ENCODE measurements at places on chromosomes 13 and 19.

DNA sequence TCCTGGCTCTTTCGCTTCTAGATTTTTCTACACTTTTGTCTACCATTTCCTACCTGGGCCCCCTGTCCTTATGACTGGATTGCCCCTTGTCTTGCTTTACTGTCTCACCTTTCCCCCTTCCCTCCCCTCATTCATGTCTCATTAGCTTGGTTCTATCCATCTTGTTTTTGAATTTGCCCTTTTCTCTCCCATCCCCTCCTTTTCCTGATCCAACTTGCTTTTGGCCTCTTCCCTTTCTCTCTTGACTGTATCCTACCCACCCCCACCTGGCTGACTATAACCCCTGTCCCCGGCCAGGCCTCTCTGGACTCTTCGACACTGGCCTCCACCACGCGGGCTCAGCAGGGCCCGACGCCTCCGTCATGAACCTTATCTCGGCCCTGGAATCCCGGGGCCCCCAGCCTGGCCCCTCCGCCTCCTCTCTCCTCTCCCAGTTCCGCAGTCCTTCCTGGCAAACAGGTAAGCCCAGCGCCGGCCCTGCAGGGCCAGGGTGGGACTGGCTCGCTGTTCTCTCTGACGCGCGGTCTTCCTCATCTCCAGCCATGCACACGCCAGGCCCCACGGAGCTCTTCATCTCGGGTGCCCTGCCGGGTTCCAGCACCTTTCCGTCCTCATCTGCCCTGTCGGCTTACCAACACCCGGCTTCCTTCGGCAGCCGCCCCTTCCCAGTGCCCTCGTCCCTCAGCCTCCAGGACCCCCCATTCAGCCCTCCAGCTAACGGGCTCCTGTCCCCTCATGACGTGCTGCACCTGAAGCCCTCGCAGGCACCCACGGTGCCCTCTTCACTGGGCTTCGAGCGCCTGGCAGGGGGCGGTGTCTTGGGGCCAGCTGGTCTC is 3.4 kb downstream of the PRR12 start:
- DNase-seq, result no peak

DNA sequence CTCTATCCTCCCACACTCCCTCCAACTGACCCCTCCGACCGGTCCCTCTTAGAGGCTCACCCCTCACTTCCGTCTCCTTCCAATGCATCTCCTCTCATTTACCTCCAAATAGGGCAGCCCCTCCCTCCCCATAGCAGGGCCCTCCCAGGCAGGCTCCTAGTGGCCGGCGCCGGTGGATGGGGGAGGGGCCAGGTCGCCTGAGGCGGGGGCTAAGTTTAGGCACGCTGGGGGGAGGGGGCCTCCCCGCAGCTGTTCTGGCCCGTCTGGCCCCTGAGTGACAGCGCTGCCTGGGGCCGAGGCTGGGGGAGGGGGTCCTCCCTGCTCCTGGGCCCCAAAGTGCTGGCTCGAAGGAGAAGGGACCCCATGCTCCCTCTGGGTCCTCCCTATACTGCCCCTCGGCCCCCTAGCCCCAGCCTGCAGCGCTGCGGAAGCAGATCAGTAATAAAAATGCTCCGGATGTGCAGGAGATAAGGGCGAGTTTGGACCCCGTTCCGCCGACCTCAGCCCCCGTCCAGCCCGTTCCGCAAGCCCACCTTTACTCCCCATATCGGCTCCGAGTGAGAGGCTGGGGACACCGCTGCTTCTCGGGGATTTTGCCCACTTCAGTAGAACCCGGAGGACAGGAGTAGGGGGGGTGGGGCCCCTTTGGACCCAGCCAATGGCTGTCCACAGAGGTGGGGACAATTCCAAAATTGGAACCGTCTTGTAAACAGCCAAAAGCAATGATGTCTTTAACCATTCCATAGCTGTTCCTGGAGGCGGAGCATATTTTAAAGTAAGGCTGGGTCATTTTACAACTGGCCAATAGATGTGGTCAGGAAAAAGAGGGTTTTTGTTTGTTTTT is 4.0 kb downstream of the RTN2 start:
- DNase-seq, result no peak

DNA sequence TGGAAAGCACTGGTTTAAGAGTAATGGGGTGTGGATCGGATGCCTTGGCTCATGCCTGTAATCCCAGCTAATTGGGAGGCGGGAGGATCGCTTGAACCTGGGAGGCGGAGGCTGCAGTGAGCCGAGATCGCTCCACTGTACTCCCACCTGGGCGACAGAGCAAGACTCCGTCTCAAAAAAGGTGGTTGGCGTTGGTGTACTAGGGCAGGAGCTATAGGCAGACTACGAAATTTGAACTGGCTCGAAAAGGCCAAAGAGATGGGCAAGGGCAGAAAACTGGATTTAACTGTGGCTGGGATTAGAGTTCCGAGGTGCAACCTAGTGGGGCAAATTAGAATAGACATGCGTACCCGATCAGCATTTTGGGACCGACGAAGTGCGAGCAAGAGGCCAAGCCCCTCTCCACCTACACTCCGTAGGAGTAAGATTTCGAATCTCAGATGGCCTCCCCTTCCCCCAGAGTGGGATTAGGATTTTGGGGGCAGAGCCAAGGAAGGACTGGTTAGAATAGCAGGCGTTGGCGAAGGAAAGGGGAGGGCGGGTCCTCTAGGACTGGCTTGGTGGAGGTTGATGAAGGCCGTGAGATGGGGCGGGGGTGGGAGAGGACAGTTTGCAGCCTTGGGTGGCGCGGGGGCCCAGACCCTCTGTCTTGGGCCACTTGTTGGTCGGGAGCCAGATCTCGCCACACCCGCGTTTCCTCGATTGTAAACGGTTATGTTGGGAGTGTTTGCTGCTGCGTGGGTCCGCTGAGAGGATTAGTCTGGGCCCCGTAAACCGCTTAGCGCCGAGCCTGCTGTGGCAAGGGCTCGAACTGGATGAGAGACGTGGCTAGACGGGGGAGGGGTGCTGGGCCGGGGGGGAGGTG is 2.0 kb upstream of the INAFM1 start:
- no peak for DNase-seq

DNA sequence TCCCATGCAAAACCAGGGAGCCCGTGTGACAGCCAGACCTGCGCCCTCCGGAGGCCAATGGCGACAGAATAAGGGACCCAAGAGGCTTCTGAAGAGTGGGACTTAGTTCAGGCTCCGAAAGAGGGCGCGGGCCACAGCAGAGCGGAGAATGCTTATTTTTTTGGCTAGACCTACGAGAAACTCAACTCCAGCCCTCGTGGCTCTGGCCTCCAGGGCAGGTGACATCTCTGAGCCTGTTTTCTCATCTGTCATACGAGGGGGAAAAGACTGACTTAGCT is 23.0 kb downstream of the DPP9 start:
- DNase-seq, result no peak

DNA sequence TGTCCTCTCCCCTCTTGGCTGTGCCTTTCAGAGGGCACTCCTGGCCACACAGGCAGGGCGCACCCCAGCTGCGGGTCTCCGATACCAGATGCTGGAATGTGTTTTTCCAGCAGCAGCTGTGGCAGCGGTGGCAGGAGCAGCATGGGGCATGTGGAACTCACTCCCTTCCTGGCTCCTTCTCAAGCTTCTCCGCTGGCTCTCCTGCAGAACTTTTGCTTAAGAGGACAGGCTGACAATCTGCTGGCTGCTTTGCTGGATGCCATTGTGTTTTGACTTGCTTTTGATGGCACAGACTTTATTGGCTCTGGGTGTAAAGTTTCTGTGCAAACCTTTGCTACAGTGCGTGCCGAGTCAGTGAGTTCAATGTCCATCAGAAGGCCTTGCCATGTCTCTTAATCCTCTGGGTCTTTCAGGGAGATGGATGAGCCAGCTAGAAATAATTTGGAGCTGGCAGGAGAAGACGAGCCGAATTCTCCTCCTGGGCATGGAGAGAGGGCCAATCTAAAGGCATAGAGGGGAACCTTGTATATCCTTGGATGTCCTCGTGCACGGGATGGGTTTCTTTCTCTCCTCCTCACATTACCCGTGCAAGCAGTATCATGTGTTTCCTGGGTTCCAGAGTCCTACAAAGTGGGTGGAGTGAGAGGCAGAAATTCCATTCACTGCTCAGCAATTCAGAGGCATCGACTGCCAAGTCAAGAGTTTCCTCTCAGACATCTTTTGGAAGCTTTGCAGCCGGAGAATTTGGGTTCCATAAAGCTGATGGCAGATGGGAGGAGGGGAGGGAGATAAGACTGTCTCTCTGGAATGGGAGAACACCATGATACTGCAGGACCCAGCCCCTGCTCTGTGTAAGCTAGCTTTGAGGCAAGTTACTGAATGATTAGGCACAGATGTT is 231.2 kb downstream of the FGF9 start:
- DNase-seq, result no peak

- DNase-seq, result no peak
Measured at GRCh38 chr13:51613535-51613934, 29.3 kb downstream of the WDFY2 start.

DNA sequence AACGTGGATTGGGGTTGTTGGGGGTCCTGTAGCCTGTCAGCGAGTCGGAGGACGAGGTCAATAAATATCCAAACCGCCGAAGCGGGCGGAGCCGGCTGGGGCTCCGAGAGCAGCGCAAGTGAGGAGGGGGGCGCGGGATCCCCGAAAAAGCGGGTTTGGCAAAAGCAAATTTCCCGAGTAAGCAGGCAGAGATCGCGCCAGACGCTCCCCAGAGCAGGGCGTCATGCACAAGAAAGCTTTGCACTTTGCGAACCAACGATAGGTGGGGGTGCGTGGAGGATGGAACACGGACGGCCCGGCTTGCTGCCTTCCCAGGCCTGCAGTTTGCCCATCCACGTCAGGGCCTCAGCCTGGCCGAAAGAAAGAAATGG is 754 bp upstream of the SIX5 start:
- no peak for DNase-seq

DNA sequence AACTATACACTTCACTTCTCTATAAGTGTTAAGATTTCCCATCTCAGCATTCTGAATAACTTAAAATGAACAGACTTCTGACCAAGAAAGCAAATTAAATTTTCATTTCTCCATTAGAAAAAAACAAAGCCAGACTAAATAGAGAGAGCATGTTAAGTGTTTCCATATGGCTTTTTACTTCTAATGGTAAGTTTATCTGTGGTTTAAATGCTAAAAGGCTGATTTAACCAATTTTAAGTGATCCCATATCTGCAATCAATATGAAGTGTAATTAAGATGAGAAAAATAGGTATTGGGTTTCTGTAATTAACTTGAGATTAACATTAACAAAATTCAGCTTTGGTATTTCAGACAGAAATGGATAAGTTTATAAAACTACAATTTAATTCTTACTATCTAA is 107.8 kb downstream of the ELF1 start:
- no peak for DNase-seq

GRCh38 chr13:27171827-27172494 is 350 bp upstream of the USP12 start:
- peak; percentile 98 for DNase-seq

DNA sequence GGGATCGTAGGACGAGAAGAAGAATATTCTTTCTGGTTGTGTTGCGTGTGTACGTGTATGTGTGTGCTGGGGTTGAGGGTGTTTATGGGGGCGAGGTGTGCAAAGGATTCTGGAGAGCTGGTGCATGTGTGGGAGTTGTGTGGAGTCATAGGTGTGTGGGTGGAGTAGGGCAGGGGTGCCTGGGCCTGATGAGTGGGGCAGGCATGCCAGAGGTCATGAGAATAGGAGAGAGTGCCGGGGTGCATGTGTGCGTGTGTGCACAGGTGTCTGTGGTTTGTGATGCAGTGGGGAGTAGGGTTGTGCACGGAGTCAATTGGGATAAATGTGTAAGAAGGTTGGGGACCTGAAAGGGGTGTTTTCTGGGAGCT is 649 bp downstream of the TMEM91 start:
- DNase-seq, result no peak

- DNase-seq, result no peak
Measured at GRCh38 chr13:65497265-65497664, 1732.9 kb downstream of the PCDH9 start.

DNA sequence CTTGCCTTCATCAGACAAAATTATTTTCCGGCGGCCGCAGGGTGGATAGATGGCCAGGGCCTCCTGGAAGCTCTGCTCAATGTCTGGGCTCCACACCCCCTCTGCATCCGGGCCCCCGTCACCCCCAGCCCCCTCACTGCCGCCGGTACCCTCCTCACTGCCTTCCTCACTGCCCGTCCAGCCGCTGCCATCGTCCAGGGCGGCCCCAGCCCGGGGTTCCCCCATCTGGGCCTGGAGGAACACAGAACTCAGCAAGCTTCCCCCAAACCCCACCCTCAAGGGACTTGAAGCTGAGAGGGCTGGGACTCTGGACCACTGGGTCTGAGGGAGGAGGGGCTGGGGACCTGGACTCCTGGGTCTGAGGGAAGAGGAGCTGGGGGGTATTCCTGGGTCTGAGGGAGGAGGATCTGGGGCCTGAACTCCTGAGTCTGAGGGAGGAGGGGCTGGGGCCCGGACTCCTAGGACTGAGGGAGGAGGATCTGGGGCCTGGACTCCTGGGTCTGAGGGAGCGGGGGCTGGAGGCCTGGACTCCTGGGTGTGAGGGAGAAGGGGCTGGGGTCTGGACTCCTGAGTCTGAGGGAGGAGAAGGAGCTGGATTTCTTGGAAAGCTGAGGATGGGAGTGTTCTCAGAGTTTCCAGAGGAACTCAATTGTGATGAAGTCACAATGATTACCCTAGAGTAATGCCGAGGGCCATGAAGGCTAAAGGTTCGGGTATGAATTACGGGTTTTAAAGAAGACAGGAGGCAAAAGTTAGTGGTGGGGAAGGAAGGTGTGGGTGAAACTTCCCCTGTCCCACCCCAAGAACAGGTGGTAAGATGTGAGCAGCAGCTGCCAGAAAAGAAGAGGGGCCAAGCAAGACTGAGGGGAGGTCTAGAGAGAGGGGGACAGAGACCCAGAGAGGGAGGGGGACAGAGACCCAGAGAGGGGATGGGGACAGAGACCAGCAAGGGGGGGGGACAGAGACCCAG is 2.1 kb downstream of the TEAD2 start:
- DNase-seq, result no peak

GRCh38 chr13:49995625-49996101 is 1.2 kb upstream of the TRIM13 start:
- no peak for DNase-seq

GRCh38 chr19:6767081-6767356 is 216 bp downstream of the SH2D3A start:
- DNase-seq, result no peak

GRCh38 chr13:65642301-65642700 is 1587.8 kb downstream of the PCDH9 start:
- DNase-seq, result no peak

DNA sequence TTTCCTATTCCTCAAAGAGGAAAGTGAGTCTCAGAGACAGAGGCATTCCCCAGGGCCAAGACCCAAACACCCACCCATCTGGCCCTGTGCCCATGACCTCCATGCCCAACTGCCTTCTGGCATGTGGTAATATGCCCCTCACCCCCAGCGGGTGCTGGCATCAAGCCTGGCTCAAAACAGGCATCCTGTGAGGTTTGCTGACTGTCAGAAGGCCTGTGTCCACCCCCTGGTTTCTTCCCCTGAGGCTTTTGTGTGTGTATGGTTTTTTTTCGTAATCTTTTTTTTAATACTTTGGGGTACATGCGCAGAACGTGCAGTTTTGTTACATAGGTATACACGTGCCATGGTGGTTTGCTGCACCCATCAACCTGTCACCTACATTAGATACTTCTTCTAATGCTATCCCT is 7.6 kb upstream of the KANK2 start:
- peak; percentile 90 for DNase-seq
